HTR-8/SVneo (cell line): ENCODE measurements at places on chromosomes 1 and 21.

GRCh38 chr1:156155756-156156510 lies 2.5 kb downstream of the SEMA4A start:
- DNase-seq, result no peak

GRCh38 chr21:37489553-37489952 lies 123.0 kb downstream of the DYRK1A start:
- no peak for DNase-seq

DNA sequence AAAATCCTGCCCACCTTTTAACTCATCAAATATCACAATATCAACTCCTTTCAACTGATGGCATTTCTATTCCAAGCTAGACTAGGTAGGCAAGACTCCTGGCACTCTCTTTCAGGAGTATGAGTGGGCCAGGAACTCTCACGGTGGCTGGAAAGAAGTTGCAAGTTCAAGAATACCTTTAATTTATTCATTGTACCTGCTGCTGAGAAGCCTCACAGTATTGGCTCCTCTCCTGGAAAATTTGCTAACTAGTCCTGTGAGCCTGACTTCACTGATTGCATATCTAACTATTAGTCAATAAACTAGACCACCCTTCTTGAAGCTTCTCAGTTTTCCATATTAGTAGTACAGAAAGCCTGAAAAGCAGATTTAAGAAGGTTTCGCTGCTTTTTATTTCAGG lies 120.2 kb downstream of the DUSP10 start:
- DNase-seq, result no peak

DNA sequence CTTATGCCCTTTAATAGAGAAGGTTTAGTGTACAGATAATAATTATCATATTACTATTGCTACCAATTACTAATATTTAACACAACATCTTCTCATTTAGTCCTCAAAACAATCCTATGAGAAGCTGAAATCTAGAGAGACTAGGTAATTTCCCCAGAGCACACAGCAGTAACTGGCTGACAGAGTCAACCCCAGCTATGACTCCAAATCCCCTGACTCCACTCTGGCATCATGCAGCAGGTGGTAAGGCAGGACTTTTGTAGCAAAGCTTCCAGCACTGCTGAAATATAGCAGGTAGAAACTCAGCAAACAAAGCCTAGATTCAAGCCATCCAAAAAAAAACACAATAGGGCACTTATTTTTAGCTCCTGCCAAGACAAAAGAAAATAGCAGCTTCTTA lies 79.3 kb upstream of the RGS2 start:
- no peak for DNase-seq

- no peak for DNase-seq
Observed at GRCh38 chr1:5475572-5475971, 516.7 kb downstream of the NPHP4 start.

GRCh38 chr1:2530513-2531361 lies 674 bp upstream of the HES5 start:
- no peak for DNase-seq

GRCh38 chr1:239772446-239772845 lies 319.2 kb upstream of the FMN2 start:
- no peak for DNase-seq

DNA sequence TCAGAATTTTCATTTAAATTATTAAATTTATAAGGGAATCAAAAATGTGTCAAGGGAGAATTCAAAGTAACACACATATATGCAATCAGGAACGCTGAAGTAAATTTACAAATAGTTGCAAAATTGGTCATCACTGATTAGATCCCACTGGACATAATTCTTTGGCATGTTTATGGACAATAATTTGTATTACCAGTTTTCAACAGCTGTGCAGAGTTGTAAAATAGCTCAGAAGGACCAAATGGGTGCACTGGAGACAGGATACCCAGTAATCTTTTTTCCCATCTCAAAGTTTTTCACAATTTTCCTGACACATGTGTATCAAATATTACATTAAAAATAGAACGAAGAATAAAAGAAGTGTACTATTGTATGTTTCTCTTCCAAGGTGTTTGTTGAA lies 4.1 kb upstream of the ANGPTL1 start:
- DNase-seq, result no peak

GRCh38 chr1:23591460-23592208 lies 32.3 kb upstream of the ID3 start:
- DNase-seq, result no peak

DNA sequence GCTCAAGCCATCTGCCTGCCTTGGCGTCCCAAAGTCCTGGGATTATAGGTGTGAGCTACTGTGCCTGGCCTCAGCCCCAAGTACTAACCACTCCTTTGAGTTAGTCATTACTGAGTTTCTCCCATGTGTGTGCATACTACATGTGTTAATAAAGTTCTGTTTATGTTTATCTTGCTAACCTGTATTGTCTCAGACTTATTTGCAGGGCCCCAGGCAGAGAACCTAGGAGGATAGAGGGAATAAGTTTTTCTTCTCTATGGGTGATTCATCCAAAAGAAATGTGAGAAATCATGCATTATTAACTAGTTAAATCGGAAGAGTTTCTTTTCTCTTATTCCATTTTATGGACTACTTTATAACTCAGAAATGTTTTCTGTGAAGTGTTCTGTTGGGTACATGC lies 203.9 kb upstream of the CACYBP start:
- no peak for DNase-seq

GRCh38 chr1:35264871-35265270 lies 3.6 kb upstream of the ZMYM4 start:
- DNase-seq, result no peak

- no peak for DNase-seq
Observed at GRCh38 chr1:115336741-115337140, 1.3 kb downstream of the NGF start.

GRCh38 chr1:116195077-116195868 lies 84.1 kb downstream of the MAB21L3 start:
- DNase-seq, result no peak

GRCh38 chr1:25174730-25175612 lies 57.3 kb downstream of the SYF2 start:
- DNase-seq, result no peak

DNA sequence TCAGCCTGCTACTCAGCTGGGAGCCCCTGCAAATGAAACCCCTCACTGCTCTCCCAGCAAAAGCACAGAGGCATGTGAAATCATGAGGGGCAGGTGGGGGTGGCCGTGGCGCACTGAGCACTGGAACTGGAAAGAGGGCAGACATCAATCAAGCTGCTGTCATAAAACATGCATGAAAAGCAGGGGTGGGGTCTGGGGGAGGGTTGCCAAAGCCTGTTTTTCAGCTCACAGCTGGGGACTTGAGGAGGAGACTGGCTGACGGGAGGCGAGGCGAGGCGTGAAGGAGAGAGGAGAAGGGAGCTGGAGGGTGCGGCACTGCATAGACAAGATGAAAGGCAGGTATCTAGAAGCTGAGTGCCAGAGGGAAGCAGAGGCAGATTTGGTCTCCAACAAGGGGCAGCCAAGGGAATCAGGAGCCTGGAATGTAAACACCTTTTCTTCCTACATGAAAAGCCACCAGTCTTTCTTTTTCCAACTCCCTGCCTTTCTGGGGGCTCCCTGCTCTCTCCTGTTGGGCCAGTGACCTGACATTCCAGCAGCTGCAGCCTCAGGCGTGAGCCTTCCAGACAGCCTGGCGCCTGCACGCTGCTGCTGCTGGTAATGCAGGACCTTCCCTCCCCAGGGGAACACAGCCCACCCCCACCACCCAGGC lies 87.0 kb downstream of the NMNAT2 start:
- no peak for DNase-seq

DNA sequence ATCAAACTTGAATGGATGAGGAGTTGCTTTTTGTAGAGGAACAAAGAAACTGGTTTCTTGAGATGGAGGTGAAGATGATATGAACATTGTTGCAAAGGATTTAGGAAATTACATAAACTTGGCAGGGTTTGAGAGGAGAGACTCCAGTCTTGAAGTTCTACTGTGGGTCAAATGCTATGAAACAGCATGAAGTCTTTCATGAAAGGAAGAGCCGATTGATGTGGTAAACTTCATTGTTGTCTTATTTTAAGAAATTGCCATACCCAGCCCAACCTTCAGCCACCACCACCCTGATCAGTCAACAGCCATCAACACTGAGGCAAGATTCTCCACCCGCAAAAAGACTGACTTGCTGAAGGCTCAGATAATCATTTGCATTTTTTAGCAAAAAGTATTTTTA lies 52.2 kb downstream of the SIPA1L2 start:
- DNase-seq, result no peak

GRCh38 chr1:10339815-10340214 lies 59.0 kb upstream of the PGD start:
- peak; percentile 6 for DNase-seq

- peak; percentile 31 for DNase-seq
Observed at GRCh38 chr1:22880174-22880601, 92.5 kb downstream of the LACTBL1 start.

- no peak for DNase-seq
Observed at GRCh38 chr1:24803220-24803619, 58.0 kb downstream of the CLIC4 start.

DNA sequence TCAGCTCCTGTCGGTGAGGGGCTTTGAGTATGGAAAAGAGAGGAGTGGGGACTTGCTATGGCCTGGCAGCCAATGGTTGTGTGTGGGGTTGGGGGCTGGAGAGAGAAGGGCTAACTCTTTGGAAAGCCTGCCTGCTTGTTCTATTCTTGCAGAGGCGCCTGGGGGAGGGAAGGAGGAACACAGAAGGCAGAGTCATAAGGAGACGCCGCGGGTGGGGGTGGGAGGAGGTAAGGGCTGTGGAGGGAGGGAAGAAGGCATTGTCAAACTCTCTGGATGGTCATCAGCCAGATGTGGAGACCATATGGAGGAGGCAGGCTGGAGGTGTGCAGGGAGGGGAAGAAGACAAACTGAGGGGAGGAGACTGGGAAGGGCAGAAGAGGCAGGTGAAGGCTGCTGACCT lies 70.0 kb downstream of the PLXNA2 start:
- DNase-seq, result no peak

- DNase-seq, result no peak
Observed at GRCh38 chr1:226204198-226204597, 17.7 kb upstream of the ACBD3 start.

- DNase-seq, result no peak
Observed at GRCh38 chr1:154856049-154856448, 14.0 kb downstream of the KCNN3 start.

GRCh38 chr1:200873116-200873670 lies 412 bp downstream of the GPR25 start:
- DNase-seq, result no peak

- no peak for DNase-seq
Observed at GRCh38 chr1:116682641-116683221, 15.2 kb upstream of the IGSF3 start.

DNA sequence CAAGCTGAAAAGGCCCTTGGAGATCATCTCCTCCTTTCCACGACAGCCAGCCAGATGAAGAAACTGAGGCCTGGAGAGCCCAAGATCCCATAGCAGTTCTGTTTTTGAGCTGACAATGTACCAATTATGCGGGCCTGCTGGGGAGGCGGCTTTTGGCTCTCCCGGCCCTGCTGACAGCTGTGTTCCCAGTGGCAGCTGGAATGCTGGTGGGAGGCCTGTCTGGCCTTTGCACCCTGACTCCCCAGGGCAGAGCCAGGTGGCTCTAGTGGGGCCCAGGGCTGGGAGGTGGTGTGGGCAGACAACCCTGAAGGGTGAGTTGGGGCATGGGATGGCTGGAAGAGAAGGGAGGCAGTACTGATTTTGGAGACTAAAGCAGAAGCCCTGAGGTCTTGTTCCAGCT lies 30.7 kb upstream of the WASF2 start:
- DNase-seq, result no peak

GRCh38 chr1:216057063-216057462 lies 366.2 kb downstream of the USH2A start:
- DNase-seq, result no peak
